ENCODE measurements at places on chromosomes 3 and 15.

GRCh38 chr3:96813134-96813819 is 1.1 kb upstream of the EPHA6 start:
- no peak for DNase-seq

DNA sequence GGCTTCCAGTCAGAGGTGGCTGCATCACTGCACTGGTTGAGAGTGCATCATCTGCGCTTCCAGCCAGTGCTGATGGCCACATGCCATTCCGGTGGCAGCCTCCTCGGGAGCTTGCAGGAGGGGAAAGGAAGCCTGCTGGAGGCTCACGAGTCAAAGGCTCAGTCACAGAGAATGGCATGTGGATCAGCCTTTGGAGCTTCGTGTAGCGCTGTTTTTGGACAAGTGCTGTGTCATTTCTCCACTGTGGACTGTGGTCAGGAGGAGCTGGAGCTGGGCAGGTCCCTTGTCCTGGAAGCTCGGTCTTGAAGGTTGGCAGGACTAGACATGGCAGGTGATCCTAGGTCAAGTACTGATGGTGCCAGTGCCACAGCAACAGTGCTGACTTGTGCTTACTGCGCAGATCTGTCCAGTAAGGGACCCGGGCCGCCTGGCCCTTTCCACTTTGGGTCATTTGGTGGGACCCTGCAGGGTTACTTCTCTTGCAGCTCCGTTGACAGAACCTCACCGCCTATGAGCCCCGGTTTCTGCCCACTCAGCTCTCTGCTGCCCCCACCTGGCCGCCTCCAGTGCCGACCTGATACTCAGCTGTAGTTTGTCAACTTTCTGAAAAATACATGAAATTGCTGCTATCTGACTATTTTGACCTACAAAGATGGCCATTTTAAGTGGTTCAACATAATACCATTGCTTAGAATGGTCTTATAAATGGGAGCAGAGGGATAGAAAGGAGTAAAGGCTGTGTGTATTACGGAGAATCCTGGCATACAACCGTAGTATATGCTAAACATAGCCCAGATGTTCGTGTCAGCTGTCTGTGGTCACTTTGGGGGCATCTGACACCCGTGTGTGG is 27.6 kb upstream of the TRPM1 start:
- DNase-seq: peak; percentile 29

DNA sequence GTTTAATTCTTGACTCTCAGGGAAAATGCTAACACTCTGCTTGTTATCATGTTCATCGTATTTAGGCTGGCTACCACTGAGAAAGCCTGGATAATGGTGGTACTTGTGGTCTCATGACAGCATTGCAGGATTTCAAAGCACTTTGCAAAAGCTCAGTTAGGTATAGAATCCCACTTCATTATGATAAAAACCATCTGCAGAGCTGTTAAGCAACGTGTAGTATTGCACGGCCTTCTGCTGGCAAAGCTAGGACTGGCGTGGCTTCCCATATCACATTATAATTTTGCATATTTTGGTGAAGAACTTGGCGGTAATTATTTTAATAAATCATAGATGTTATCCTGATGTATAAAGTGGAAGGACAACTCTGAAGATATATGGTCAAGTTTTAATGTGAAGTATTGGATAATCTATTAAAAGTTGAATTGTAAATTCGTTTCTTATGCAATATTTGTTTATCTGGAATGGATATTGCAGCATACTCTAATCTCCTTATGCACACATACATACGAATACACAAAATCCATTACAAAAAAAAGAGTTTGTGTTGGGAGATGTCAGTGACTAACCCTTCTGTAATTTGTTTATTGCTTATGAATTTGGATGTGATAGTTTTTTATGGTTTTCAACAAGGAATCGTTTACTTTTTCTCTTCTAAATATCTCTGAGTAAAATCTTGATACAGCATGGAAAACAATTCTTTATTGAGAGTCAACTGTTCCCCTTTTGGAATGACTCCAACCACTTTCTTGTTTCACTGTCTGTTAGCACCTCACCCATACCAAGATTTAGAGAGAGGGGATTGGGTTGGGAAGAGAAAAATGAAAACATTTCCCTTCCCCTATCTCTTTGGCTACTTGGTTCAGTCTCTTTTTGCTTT is 9.2 kb downstream of the RAB8B start:
- no peak for DNase-seq

- no peak for DNase-seq
Observed at GRCh38 chr3:48514431-48515227, 10.7 kb upstream of the SHISA5 start.

GRCh38 chr3:169245631-169246030 is 417.9 kb downstream of the MECOM start:
- no peak for DNase-seq

GRCh38 chr15:44029940-44030568 is 165.0 kb downstream of the FRMD5 start:
- DNase-seq: no peak

DNA sequence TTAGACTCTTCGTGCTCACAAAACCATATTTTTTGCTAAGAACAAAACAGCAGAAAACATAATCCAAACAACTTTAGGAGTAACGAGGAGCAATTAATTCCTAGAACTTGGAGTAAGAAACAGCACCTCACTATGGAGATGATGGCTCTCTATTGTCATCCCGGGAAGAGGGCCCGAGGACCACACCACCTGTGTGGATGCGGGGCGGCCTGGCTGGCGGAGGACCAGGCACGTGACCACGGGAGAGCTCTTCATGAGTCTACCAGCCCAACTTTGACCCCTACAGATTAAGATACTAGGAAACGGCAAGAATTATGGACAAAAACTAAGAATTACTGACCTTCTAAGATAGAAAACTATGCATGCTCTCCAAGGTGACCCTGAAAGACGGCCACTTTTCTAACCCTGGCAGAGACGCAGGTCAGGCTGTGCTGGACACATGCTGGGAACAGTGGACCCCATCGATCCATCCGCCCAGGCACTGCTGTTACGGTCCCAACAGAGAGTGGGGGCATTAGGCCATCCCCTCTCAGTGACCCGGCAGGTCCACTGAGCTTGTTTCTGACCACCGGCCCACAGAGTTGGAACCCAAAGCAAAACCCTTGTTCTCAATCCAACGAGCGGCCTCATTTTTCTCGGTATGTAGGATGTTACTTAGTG is 13.1 kb upstream of the OCA2 start:
- DNase-seq: no peak

DNA sequence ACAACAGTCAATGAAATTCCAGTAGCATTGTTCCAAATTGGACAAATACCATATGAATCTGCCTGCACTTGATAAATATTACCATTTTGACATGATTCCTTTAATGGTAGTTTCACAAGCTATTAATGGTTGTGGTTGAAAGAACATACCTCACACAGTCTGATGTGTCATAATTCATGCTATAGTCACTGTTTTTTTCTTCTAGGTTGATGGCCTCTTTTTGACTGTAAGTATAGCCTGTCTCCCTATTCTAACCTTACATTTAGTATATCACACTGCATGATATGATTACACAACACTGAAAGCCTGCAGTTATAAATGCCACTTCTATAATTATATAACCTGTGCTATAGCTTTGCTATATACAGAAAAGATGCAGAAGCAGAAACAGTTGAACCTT is 834.1 kb downstream of the NSUN3 start:
- DNase-seq: no peak

GRCh38 chr15:91895051-91895450 is 41.5 kb downstream of the SLCO3A1 start:
- DNase-seq: no peak

DNA sequence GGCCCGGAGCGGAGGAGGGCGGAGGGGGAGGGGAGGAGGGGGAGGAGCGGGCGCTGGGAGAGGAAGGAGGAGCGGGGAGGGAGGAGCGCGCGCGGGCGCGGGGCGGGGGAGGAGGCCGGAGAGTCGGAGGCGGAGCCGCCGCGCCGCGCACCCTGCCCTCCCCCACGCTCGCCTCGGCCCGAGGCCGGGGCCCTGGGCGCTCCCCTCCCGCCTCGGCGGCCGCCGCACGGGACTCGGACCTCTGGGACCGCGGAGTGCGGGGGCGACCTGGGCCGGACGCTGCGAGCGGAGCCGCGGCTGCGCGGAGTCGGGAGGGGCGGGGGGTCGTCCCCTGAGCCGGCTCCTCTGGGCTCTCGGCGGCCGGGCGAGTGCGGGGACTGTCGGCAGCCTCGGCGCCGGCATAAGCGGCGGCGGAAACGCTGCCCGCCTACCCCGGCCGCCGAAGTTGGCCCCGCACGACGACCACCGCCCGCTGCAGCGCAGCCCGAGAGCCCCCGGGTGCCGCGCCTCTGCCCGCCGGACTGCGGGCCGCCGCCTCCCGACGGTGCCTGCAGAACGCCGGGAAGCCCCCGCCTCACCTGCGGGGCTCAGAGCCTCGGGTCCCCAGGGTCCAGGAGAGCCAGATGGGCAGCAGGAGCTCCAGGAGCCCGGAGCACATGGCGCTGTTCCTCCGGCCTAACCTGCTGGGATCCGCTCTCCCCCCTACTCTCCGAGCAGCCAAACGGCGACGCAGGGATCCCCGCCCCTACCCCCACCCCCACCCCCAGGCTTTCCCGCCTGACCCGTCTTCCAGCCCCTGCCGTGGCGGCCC is 406 bp upstream of the GABRB3 start:
- DNase-seq: no peak
